ENCODE measurements at places on chromosomes 5 and 9.

DNA sequence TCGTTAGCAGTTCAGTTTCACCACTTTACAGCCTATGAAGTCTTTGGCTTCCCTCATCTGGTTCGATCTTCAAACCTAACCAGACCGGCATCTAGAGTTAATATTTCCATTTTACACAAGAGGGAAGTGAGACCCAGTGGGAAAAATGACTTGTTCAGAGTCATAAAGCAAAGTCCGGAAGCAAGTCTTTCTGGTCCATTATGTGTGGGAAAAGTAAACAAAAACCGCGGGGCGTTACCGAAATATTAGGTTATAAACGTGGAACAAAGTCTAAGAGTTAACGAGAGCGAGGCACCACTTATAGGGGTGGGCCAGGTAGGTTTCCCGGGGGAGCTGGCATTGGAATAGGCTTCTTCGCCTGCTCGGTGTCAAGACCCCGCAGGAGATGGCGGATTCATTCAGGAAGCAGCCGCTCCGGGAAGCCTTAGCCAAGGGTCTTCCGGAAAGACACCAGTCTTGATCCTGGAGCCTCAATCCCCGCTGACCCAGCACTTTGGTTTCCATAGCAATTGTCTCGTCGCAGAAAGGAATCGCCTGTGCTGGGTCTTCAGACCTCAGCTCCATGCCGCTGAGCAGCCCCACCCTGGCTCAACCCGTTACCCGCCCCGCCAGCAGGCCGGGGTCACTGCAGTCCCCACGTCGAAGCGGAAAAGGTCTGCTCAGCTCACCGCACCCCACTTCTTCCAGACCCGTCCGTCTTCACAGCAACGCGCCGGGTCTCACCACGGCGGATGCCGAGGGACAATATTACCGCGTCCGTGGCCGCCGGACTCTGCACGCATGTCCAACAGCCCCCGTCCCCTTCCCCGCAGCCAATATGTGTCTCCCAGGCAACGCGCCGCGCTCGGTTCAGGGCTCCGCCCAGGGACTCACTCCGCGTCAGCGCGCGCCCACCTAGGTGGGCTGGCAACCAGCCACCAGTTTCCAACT is at the start of gene C5orf52:
Gene C5orf52, plus strand, starts transcription at position 872 of the 930 bp plus-strand sequence. CDS start 82 bp downstream, outside the sequence.
- DNase-seq = no peak

GRCh38 chr5:91129748-91130147 is 253.4 kb downstream of the ARRDC3 start:
- DNase-seq = no peak

- no peak for DNase-seq
Measured at GRCh38 chr9:81690251-81690851, 1.0 kb upstream of the TLE1 start.

DNA sequence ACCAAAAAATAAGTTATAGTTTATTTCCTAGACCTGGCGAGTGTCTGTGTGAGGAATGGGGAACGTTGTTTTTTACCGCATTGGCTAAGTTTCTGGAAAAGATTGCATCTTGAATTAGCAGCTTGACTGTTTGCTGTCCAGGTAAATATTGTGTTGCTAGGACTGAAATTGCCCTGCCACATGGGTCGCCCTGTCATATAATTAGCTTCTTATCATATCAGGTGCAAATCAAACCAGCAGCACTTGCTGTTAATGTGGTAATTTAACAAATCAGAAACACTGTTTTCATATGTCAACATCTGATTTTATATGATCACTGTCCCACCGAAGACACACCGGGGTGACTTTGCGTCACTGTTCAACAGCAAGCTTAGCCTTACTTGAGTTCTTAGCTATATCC is 63.7 kb upstream of the ZNF622 start:
- DNase-seq = no peak

DNA sequence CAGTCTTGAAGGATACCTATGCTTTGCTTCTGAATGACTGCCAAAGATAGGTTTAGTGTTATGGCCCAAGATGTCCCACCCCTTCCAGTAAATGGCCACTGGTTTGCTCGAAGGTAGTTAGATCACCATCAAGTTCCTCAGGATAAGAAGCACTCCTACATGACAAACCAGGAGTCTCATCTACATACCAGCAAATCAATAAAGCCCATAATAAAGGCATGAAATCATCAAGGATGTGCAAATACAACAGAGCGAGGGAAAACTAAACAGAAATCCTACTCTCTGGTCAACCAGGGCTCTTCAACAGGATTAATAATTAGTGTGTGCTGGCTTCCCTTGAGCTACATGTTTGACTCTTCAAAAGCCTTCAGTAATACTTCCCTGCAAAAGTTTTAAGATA is 141.0 kb downstream of the LHFPL2 start:
- no peak for DNase-seq

Data from stimulated activated CD4-positive, alpha-beta T cell treated with anti-CD3 and anti-CD28 coated beads, Interleukin-1b, Interleukin-23, amount 100 ng/mL, for 48 hours (primary cell).